Stimulated activated CD4-positive, alpha-beta T cell treated with anti-CD3 and anti-CD28 coated beads, Interleukin-1b, Interleukin-23, amount 100 ng/mL, for 1 hour (primary cell): ENCODE measurements at places on chromosomes 3 and 15.

DNA sequence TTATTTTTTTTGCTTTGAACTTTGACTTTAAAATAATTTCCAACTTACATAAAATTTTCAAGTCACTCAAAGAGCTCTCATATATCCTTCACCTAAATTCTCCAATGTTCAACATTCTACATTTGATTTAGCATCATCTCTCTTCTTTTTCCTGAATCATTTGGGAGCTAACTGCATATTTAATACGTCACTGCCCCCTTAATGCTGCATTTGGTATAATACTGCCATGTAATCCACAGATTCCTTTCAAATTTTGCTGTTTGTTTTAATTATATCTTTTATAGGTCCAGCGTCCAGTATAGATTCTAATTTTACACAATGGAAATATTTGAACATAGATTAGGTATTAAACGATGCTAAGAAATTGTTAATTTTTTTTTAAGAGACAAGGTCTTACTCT, 2.3 kb upstream of the EIF2AK4 start:
- DNase-seq, result no peak

- DNase-seq, result no peak
These were observed 85.5 kb downstream of the TGFBR2 start for GRCh38 chr3:30691944-30692343.

- DNase-seq, result no peak
These were observed 175.8 kb downstream of the SPATA16 start for GRCh38 chr3:172965256-172965655.

GRCh38 chr3:74053970-74054516, 429.3 kb upstream of the PDZRN3 start:
- DNase-seq, result no peak

DNA sequence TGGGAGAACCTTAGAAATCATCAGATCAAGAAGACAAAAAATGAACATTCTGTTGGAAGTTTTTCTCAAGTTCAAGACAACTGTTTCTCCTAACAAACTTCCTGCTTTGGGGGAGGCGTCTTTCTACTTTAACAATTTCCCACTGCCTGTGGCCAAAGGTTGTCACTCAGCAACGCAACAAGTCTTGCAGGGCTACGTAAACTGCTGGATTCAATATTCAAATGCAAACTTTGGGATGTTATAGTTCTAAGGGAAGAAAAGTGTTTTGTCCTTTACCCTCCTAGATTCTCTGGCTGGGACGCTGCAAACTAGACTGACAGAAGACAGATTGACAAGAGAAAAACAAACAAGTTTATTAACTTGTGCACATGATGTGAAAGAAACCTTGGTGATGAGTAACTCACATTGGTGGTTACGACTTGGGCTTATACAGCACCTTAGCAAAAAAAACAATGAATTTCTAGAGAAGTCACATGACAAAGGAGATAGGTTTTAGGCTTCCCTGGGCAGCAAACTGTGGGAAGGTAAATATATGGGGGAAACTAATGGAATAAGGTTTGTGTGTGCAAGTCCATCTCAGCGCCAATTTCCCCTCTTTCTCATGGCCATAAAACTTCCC, 34.0 kb upstream of the ARPIN start:
- no peak for DNase-seq

DNA sequence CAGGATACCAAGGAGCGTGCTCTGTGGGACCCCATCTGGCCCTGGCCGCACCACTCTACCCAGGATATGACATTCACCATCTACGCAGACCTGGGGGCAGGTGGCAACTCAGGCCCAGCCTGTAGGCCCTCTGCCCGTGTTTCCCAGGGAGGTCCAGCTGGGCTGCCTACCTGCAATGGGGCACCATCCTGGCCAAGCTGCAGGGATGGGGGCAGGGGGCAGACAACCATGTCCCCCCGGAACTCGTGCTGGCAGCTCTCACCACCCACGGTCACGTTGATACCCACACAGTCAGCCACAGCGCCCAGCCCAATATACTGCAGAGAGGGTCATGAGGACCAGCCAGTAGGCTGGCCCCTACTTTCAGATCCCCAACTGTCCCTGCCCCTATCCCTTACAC, 7.9 kb downstream of the MST1R start:
- DNase-seq, result no peak
